Stimulated activated CD8-positive, alpha-beta memory T cell treated with anti-CD3 and anti-CD28 coated beads, Interleukin-15, amount 100 ng/mL, for 48 hours (primary cell): ENCODE measurements at places on chromosomes 13 and 19.

GRCh38 chr13:110322126-110322827, 15.2 kb downstream of the COL4A2 start:
- DNase-seq, result no peak

DNA sequence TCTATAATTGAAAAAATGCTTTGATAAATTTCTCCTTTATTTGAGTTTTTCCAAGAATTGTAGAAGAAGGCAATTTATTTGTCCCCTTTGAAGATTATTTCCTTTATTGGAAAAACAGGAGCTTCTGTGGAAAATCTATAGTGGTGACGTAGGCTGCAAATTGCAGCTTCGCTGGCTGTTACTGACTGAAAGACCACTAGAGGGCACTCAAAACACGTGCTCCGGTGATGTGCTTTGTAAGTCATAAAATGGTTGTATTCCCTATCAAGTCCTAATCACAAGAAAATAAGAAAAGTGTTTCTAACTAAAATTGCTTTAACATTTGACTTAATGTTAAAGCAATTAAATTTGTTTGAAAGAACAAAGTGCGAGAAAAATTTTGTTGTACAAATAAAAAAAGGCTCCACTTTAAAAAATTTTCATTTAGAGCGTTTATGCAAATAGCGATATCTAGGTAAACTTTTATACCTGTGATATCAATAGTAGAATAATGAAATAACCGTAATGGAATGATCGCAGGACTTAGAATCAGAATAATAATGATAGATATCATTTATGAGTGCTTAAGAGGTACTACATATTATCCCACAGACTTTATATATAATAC, 638.2 kb upstream of the SPRY2 start:
- DNase-seq, result peak; percentile 1

- DNase-seq, result no peak
Measured at GRCh38 chr19:335072-335471, 9.5 kb downstream of the MIER2 start.

DNA sequence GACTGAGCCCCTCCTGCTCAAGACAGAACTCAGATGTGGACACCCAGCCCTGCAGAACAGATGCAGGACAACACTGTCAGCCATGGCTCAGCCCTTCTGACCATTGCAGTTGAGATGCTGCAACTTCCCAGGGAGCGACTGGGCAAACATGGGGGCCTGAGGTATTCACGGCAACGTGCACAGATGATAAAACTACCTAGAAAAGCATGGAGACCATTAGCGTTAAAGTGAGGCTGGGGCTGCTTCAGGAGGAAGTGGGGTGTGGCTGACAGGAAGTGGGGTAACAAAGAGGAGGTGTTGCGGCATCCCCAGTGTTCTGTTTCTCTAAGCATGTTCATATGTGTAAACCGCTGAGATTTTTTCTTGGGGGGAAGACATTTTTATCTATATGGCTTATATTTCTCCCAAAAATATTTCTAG, 1.3 kb upstream of the SIGLEC9 start:
- DNase-seq, result no peak

- DNase-seq, result no peak
Measured at GRCh38 chr19:10018786-10019185, 5.5 kb downstream of the RDH8 start.
